ENCODE measurements at places on chromosomes 12 and 14.

GRCh38 chr14:56808383-56809269, 1.7 kb downstream of the OTX2 start:
- no peak for DNase-seq

GRCh38 chr12:68786929-68787328, 21.0 kb upstream of the MDM2 start:
- DNase-seq, result no peak

GRCh38 chr14:22558221-22558913, 30.7 kb downstream of the DAD1 start:
- no peak for DNase-seq

DNA sequence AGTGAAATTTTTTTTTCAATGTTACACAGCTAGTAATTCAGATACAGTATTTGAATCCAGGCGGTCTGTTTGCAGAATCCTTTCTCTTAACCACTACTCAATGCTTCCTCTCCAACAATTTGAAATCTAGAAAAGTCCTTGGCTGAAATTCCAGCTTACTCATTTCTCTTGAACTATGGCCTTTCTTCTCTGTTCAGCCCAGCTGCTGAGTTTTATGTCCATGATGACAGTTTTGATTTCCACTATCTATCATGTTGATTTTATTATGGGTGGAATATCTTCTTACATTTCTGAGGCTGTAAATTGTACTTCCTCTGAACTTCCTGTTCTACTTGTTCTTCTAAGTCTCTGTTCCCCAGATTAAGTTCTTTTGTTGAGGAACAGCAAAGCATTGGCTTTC, 315.3 kb downstream of the DIO2 start:
- no peak for DNase-seq

GRCh38 chr12:78156751-78157150, 326.1 kb downstream of the NAV3 start:
- DNase-seq, result no peak

DNA sequence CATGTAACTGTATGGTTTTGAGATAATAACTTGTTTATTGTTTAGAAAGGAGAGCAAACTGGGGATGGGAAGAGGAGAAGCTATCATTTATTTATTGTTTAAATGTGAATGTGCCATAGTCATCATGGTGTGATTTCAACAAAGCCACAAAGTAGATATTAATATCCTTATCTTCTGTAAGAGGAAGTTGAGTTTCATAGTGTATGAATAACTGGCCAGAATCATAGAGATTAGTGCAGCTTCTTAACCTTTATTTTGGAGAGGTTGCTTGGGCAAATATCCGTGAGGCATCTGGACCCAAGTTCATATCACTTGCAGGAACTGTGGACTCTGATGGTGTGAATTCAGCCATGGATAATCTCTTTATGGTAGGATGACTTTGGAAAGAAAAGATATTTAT, 26.8 kb upstream of the LYZ start:
- DNase-seq, result no peak

- no peak for DNase-seq
Observed at GRCh38 chr14:95522556-95522955, 6.1 kb upstream of the SYNE3 start.

DNA sequence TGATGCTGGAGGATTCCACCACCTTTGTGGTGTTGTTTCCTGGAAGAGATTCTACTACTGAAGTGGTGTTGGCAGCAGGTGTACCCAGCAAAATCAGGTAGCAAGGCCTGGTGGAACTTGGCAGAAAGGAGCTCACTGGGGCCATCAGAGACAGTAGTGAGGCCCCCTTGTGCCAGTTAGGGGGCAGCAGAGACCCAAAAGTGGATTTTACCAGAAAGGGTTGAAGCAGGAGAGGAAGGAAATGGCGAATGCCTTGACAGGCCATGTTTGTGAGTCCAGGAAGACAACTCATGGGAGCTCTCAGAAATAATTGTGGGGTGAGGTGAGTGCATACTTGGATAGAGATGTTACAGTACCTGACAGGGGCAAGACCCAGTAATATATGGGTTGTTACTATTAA, 137.7 kb upstream of the FGD4 start:
- no peak for DNase-seq

GRCh38 chr12:128059621-128060370, 207.2 kb upstream of the TMEM132C start:
- no peak for DNase-seq

- no peak for DNase-seq
Observed at GRCh38 chr12:32087306-32087705, 19.3 kb upstream of the BICD1 start.

- DNase-seq, result no peak
Observed at GRCh38 chr12:48819986-48820725, 1.9 kb downstream of the CACNB3 start.

GRCh38 chr12:99381992-99382391, 265.6 kb upstream of the GARIN6 start:
- DNase-seq, result no peak

- no peak for DNase-seq
Observed at GRCh38 chr14:64732066-64732465, 27.8 kb downstream of the PLEKHG3 start.

DNA sequence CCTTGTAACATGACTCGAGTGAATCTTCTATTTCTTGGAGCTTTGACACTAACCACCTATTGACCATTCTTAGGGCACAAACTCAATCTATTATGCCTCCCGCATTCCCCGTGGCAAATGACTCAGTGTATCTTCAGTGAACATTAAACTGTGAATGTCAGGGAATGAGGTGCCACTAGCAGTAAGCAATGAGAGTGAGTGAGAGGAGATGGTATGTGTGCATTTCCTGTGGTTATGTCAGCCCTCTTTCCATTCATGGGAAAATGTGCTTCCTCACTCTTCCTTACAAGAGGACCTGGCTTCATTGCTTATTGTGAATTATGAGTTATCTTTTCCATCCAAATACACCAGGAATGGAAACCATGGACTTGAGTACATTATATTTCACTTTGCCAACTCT, 229.2 kb downstream of the EMP1 start:
- DNase-seq, result no peak

DNA sequence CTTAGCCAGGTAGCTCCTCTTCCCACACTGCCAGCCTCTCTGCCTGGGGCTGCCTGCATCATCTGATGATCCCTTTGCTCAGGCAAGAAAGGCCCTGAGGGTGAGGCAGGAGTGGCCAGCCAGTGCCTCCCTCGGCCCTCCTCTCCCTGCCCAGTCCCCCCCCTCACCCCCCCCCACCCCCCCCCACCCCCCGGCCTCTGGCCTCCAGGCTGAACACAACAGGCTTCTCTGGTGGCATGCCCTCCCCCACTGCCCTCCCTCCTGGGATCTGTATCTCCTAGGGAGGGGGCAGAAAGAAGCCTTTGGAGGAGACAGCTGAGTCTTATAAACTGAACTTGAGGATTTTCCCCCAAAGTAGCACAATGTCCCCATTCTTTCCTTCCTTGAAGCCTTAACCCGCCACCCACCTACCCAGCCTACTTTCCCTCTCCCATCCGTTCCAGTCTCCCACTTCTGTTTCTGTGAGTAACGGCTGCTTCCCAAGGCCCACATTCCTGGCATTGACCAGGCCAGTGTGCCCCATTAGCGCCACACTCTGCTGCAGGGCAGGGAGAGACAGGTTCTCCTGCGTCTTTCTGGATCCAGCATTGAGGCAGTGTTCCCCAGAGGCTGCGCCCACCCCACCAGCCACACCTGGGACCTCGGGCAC, 82.1 kb downstream of the B4GALNT3 start:
- no peak for DNase-seq

DNA sequence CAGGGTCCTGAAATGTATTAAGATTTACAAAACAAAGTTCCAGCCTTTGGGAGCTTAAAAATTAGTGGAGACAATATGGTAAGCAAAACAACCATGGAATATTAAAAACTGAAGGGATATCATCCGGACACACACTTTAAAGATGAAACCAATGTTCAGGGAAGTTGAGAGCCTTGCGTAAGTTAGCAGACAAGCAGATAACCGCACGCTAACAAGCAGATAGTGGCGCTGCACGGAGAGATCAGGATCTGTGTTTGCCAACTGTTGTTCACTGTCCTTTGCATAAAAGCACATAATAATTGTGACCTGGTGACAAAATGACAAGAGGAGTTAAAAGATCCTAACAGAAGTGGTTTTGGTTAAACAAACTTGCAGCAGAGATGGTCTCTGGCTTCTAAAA, 14.3 kb upstream of the TMEM229B start:
- DNase-seq, result no peak

DNA sequence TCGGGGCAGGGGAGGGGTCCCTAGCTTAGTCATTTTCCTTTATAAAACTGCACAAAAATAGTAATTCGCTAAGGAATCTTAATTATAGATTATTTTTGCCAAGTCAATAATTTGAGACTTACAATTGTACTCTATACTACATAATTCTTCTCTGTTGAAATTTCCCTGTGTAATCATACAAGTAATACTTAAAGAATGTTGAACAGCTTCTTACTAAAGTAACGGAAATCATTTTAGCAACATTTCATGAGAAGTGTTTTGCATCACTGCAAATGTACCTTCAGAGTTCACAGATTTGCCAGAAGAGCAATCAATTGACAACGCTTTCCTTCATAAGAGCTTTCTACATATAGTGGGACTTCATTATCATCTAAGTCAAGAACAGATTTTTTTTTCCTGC, 7.9 kb upstream of the GNG2 start:
- no peak for DNase-seq

DNA sequence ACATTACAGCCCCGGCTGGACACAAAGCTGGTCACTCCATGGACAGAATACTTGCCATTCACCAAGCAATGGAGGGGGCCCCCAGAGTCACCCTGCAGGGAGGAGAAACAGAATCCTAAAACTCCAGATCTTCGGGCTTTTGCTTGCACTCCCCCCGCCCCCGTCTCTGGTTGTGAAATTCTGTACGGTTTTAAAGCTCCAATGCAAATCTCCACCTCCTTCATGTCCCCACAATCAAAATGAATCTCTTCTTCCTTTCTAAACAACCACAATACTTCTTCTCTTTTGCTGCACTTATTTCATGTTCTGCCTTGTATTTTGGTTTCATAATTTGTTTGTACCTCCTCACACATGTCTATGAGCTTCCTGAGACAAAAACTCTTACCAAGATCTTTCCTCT, 5.8 kb upstream of the BIN2 start:
- no peak for DNase-seq

Data from activated T-helper 1 cell treated with anti-CD3 and anti-CD28 coated beads, Interleukin-2, amount 50 U/mL, for 16 hours (primary cell).